ENCODE measurements at places on chromosomes 11 and 22. TPM values are rescaled to one million over a fixed set of nuclear protein-coding genes. Genes with fewer than 3 reads are reported as not detected.

The ADAMTS8 gene
- total RNA-seq: 0.42 TPM

The LRRC74B gene
- total RNA-seq: not detected

The CASP12 gene
- 0.45 TPM for total RNA-seq

The VPS11 gene
- total RNA-seq: 33.3 TPM

Data from mesenteric fat pad (tissue), 1 donor.